ENCODE measurements at places on chromosomes 11 and 22. TPM values are rescaled to one million over a fixed set of nuclear protein-coding genes. Genes with fewer than 3 reads are reported as not detected.

GRCh38 chr22:34804604-34805003 is 261.4 kb upstream of the ISX start:
- no peak for DNase-seq

GRCh38 chr11:119092880-119093842 is 8.5 kb downstream of the HMBS start:
- no peak for DNase-seq

- DNase-seq: no peak
Observed at GRCh38 chr11:82494988-82495432, 238.7 kb downstream of the FAM181B start.

Gene C11orf86
- not detected for total RNA-seq

- DNase-seq: no peak
Observed at GRCh38 chr11:79196950-79197349, 243.9 kb downstream of the TENM4 start.

DNA sequence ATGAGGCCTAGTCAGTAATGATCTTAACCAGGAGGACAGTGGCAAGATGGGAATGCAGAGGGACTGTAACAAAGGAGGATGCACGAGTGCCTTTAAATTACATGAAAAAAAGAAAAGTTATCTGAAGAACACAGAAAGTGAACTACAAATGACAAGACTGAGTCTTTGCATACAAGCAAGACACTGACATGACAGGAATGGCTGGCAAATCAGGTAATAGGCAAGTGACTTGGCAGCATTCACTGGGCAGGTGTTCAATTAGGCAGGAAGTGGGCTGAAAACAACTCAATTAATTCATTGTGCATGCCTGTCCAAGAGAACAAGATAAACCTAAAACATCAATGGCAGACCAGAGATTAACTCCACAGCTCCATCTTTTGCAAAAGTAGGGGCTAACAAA is 24.0 kb downstream of the SMCO4 start:
- DNase-seq: no peak

- no peak for DNase-seq
Observed at GRCh38 chr11:94513091-94513490, 830 bp downstream of the C11orf97 start.

- no peak for DNase-seq
Observed at GRCh38 chr11:73956876-73957653, 6.2 kb downstream of the DNAJB13 start.

Gene PLAAT5
- total RNA-seq: not detected

DNA sequence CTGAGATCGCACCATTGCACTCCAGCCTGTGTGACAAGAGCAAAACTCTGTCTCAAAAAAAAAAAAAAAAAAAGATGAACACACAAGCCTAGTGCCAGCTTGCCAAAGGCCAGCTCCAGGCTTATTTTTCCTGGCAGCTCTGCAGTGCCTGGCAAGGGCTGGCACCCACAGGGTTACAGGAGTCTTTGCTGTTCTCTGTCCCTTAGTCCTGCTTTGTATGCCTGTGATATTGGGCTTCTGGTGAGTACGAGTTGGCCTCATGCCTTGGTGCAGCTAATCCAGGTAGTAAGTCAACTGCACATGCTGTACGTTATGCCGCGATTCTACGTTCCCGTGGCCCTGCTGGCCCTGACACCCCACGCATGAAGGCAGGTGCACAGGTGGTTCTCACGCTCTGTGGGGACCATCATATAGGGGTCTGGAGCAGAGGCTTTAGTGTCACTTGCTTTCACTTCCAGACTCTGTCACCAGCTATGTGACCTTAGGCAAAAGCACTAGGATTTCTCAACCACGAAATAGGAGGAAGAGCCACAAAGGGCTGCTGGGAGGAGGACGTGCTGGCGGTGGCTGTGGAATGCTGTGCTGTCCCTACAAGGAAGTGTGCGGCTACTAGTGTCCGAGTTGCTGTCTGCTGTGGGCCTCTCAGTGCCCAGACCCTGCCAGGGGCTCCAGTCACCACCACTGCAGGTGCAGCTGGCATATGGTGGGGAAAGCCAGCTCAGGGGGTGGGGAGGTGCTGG is 21.4 kb upstream of the RASL10A start:
- DNase-seq: no peak

GRCh38 chr11:120499088-120499487 is 12.5 kb upstream of the GRIK4 start:
- no peak for DNase-seq

DNA sequence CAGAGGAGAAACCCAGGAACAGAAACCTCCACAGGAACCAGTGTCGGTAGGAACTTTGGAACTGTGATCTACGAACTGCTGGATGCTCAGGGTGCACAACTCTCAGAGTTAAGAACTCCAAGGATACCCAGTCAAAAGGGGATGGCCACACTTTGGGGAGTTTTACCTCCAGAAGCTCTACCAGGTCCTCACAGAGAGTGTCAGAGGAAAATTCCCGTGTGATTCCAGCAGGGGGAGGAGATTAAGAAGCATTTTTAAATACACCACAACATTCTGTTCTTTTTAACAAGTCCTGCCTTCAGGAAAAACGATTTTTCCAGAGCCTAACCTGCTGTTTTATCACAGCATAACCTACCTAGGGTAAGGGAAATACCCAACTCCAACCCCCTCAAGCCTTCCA is 104.0 kb downstream of the SOX6 start:
- DNase-seq: no peak

DNA sequence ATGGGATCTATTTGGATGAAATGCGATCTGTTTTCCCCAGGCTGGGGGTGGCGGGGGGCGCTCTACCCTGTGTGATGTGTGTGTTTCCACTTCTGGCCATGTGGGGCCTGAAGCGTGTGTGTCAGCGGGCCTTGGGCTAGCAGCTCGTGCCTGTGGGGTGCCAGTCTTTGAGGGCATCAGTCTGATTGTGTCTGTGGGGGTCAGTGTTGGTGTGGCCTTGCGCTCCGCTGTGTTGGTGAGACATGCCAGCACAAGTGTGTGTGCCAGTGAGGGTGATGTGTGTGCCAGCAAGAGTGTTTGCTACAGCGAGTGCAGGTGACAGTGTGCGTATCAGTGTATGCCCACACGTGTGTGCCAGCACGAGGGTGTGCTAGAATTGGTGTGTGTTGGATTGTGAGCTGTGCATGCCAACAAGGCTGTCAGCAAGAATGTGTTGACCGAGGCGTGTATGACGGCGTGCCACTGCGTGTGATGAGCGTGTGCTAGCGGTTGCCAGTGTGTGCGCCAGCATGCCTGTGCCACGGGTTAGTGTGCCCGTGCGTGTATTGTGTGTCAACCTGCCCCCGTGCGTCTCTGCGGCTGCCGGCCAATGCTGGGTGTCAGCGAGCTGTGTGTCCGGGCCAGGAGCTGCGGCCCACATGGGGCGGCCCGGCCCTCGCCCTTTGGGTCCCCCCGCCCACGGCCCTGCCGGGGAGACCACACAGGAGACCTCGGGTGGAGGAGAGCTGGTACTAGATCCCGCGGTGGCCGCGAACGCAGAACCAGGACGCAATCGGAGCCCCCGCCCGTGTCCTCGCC is 519 bp downstream of the ARRB1 start:
- no peak for DNase-seq

DNA sequence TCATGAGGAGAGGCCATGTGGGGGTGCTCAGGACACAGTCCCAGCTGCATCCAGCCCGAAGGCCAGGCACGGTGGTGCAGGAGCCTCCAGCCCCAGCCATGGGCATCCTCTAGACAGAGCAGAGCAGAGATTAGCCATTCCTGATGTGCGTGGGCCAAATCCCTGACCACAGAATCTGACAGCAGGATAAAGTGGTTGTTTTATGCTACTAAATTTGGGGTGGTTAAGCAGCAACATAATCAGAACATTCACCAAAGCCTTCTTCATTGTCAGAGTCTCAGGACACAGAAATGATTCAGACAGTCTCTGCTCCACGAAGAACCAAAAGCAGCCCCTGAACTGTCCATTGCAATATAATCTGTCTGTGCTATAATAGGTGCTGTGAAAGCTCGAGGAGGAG is 19.7 kb downstream of the RASD2 start:
- DNase-seq: no peak

GRCh38 chr11:60854140-60854846 is 1.5 kb downstream of the PTGDR2 start:
- no peak for DNase-seq

Gene SPTBN2
- 0.91 TPM for total RNA-seq

DNA sequence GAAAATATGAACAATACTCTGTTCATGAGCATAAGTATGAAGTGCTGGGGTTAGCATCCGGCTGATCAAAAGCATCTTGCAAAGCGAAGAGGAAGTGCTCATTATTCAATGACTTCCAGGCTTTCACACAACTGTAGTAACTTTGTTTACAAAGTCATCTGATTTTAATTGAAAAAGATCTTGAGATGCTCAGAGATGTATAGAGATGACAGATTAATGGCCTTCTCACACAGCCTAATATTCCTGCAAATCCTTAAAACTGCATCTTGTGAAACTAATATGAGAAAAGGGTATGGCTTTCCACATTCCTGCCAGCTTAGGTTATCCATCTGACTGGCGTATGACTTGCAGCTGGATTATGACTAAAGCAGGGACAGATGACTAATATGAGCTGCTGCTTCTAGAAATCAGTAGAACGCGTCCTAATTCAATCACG is 125.4 kb downstream of the CASP12 start:
- no peak for DNase-seq

- no peak for DNase-seq
Observed at GRCh38 chr11:45045683-45046471, 95.2 kb upstream of the TP53I11 start.

Gene TMEM45B
- 0.24 TPM for total RNA-seq

Gene CCDC116
- 0.73 TPM for total RNA-seq

- no peak for DNase-seq
Observed at GRCh38 chr11:32829157-32829679, 509 bp upstream of the PRRG4 start.

- DNase-seq: no peak
Observed at GRCh38 chr11:86671531-86672006, 847 bp downstream of the ME3 start.

Gene GGT1
- 61.0 TPM for total RNA-seq

DNA sequence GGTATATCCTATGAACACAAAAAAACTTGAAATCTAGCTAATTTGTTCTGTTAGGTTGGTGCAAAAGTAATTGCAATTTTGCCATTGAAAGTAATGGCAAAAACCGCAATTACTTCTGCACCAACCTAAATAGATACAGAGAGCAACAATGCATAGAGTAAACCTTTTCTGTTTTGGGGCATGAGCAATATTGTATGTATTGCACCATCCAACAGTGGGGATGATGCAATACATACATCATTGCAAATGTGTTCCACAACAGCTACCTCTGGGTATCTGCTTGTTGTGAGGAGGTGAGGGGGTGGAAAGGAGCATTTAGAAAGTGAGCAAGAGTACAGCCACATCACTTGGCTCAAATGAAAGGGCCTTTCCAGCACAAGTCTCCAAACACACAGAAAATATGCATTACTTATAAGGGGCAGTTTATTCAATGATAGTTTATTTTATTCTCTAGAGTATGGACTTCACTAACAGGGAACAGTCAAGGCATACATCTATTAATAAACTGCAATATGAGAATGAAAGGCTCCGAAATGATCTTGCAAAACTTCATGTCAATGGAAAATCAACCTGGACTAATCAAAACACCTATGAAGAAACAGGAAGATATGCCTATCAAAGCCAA is 77.3 kb downstream of the DEUP1 start:
- no peak for DNase-seq

DNA sequence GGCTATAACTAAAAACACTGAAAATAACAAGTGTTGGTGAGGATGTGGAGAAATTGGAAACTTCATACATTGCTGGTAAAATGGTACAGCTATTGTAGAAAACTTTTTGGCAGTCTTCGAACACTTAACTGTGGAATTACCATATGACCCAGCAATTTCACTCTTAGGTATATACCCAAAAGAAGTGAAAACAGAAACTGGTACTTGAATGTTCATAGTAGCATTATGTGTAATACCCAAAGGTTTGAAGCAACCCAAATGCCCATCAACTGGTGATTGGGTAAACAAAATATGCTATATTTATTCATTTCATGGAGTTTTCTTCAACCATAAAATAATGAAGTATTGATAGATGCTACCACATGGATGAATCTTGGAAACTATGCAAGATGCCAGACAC is 40.8 kb upstream of the FTH1 start:
- DNase-seq: no peak

Gene SLC17A6
- not detected for total RNA-seq

Gene UBE2L3
- total RNA-seq: 58.3 TPM

DNA sequence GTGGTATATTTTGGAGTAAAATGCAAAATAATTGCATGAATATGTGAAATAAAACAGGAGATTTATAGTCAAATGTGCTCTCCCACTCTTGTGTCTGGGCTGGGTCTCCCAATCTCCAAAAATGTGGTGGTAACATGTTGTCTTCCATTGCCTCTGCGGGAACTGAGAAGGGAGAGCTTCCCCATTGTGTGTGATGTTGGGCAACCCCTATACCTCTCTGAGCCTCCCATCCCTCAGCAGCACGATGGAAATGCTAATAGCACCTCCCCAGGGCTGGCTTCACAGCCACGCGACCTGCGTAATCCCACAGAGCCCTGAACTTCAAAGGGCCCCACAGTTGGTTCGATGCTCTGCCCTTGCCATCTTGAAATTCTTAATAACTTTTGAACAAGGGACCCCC is 72.0 kb downstream of the TP53I11 start:
- no peak for DNase-seq

Gene TYR
- total RNA-seq: not detected

Gene THY1
- 0.83 TPM for total RNA-seq

DNA sequence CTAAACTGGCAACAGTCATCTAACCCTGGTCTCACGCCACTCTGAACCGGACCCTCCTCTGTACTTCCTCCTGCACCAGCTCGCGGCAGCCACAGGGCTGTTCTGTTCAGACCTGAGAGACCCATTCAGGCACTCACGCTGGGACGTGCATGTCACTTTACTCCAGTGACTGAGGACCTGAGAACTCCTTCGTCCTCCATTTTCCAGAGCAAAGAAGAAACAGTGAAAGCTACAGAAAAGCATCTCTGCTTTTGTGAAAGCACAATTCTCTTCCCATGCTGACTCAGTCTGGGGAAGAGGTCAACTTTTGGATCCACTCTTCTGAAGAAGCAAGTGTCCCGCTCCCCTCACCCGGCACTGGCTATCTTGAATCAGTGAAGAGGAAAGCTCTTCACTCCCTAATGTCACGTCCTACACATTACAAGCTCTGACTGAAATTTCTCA is 24.5 kb downstream of the PISD start:
- DNase-seq: no peak
